ENCODE measurements at places on chromosomes 11 and 22. TPM values are rescaled to one million over a fixed set of nuclear protein-coding genes. Genes with fewer than 3 reads are reported as not detected.

DNA sequence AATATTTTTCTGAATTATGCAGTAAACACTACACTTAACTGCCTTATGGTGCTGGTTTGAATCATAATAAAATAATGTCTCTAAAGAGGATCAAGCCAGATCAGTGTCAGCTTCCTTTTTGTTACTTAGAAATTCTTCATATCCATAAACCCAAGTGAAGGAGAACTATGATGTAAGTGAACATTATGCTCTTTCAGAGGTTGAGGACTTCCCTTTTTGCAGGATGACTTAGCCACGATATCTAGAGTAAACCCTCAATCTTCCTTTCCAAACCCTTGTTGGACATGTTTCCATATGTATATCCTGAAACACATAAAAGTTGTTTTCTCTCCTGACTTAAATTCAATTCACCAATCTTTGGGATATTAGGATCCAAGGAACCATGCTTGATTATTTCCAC is 19.1 kb downstream of the OR8D1 start:
- no peak for DNase-seq

The NXPE2 gene
- total RNA-seq, result 0.78 TPM

DNA sequence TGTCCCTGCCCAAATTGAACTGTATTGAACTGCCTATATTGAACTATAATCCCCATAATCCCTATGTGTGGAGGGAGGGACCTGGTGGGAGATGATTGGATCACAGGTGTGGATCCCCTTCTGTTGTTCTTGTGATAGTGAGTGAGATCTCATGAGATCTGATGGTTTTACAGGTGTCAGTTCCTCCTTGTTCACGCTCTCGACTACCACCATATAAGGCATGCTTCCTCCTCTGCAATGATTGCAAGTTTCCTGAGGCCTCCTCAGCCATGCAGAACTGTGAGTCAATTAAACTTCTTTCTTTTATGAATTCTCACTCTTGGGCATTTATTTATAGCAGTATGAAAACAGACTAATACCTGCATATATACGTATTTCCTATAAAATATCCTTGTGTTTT is 206.5 kb upstream of the PDGFD start:
- no peak for DNase-seq

GRCh38 chr11:117591316-117592039 is 205.5 kb downstream of the DSCAML1 start:
- DNase-seq, result no peak

GRCh38 chr11:115607621-115608221 is 103.5 kb upstream of the CADM1 start:
- DNase-seq, result no peak
